Activated T-helper 1 cell treated with anti-CD3 and anti-CD28 coated beads, Interleukin-2, amount 50 U/mL, for 16 hours (primary cell): ENCODE measurements at places on chromosomes 2 and 18.

GRCh38 chr2:66432801-66433694 lies 1.9 kb upstream of the MEIS1 start:
- no peak for DNase-seq

DNA sequence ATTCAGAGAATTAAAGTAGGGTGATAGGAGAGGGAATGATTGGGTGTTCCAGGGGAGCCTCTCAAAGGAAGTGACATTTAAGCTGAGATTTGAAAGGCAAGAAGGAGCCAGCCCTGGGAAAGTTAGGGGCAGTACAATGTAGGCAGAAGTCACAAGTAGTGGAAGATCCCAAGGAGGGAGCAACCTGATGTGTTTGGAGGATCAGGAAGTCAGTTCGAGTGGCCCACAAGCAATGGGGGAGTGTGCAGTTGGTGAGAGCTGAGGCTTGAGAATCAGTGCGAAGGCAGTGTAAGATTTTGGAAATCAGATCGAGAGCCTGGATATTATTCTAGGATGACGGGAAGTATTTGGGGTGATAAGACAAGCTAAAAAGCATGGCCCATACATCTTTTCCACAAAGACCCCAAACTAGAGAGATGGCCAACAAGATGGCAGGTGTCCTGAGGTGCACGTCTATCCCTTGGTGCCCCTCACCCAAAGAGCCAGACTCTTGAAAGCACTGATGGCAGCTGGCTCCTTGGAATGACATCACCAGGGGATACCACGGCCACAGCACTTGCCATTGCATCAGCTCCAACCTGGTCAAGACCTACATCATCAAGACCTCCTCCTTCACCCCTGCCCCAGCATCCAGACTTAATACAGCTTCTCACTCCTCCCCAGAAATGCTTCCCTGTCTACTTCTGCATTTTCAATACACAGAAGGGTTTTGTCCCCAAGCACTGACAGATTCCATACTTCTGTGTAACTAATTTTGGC lies 127.3 kb downstream of the BCL2 start:
- no peak for DNase-seq

- no peak for DNase-seq
These were observed 45.3 kb downstream of the CD28 start for GRCh38 chr2:203751685-203752271.

DNA sequence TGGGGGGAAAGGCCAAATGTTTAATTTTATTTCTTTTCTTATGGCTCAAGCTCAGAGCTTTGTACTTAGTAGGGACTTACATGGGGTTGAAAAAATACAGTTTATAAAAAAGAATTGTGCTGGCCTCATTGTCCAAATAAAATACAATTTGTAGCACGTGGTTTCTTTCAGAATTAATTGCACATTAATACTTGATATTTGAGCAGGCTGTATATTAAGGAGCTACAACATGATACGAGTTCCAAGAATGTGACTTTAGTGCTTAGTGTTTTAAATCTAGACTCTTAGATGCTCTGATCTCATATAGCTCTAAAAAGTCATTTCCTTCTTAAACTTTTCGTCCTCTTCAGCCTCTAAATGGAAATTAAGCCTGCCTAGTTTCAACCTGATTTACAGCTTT lies 46.4 kb upstream of the RASGRP3 start:
- no peak for DNase-seq

- DNase-seq, result no peak
These were observed 323.1 kb upstream of the TNP1 start for GRCh38 chr2:217182926-217183325.

DNA sequence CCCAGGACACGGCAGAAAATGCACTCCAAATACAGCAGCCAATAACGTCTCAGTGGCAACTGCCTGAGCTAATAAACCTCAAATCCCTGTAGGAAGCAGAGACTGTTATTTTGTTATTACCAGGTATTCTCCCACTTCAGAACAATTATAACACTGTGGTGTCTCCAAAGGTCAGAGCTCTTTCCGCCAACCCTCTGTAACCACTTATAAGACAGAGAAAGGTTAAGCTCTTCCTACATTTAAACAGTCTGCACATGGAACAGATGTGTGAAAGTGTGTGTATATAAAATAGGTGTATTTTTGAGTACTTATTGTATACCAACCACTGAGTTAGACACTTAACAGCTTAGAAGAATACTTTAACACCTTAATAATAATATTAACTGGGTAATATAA lies 64.1 kb downstream of the FBXO15 start:
- no peak for DNase-seq
